ENCODE measurements at places on chromosomes 1 and 21. TPM values are rescaled to one million over a fixed set of nuclear protein-coding genes. Genes with fewer than 3 reads are reported as not detected.

The IQCC gene
- 1.5 TPM for polyA plus RNA-seq

The CADM3 gene
- polyA plus RNA-seq, result 2.0 TPM

The CHI3L1 gene
- polyA plus RNA-seq, result 3.3 TPM

The TEX38 gene
- polyA plus RNA-seq, result not detected
